ENCODE measurements at places on chromosomes 2 and 18.

DNA sequence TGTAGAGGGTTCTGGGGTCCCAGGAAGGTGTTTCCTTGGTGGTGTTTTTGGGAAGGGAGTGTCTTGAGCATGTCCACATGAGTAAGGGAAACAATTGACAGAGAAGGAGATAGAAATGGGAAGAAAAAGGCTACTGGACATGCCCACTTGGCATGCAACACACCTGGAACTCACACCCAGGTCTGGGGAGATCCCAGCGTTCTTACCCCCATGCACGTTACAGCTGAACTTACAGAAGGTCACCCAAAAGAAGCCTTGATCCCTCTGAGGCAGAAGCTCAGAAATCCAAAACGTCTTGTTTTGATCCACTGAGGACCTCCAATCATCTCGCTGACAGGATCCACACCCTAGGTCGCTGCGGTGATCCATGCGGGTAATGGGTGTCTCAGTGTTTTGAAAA lies 142.0 kb downstream of the ZNF516 start:
- no peak for DNase-seq

- no peak for DNase-seq
Observed at GRCh38 chr2:196640031-196640548, 575 bp downstream of the CCDC150 start.

- DNase-seq: no peak
Observed at GRCh38 chr2:204982303-204982702, 437.0 kb downstream of the PARD3B start.

GRCh38 chr2:237860273-237860935 lies 981 bp downstream of the RAMP1 start:
- no peak for DNase-seq

GRCh38 chr2:105660489-105660888 lies 84.2 kb upstream of the NCK2 start:
- no peak for DNase-seq

GRCh38 chr2:11352781-11353537 lies 8.5 kb upstream of the ROCK2 start:
- no peak for DNase-seq

DNA sequence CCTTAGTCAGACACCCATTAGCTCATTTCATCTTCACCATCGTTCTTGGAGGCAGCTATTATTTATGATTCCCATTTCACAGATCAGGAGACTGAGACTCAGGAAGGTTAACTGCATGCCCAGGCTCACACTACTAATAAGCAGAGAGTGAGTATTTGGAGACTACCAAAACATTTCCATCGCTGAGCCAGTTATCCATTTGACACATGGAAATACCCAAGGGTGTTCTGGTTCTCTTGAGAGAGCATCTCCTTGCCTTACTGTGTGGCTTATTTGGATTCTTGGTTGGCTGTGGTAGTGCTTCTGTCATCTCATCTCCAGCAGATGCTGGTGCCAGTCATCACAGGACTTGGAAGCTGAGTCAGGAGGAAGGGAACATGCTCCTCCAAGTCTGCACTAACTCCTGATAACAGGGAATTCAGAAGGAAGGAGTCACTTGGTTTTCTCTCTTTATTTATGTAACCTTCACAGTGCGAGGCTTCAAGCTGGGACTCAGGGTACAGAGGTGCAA lies 55.2 kb downstream of the RASGRP3 start:
- DNase-seq: no peak

GRCh38 chr18:45068400-45069094 lies 387.9 kb downstream of the SETBP1 start:
- no peak for DNase-seq

- no peak for DNase-seq
Observed at GRCh38 chr2:240203788-240204270, 63.4 kb upstream of the OTOS start.

DNA sequence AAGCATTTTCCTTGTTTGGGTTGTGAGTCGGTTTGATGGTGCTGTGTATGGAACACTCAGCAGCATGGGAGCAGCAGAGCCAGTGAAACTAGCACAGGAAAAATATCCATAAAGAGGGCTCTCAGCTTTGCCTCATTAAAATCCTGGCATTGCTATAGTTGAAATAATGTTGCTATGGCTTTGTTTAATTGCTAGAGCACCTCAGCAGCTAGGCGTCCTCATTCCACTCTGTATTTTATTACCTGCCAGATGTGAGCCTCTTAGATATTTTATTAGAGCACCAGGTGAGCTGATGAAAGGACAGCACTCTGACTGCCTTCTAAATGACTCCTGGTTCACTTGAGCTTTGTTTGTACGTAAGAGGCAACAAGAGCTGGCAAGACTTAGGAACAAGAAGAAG lies 232.4 kb downstream of the MTX2 start:
- DNase-seq: no peak

DNA sequence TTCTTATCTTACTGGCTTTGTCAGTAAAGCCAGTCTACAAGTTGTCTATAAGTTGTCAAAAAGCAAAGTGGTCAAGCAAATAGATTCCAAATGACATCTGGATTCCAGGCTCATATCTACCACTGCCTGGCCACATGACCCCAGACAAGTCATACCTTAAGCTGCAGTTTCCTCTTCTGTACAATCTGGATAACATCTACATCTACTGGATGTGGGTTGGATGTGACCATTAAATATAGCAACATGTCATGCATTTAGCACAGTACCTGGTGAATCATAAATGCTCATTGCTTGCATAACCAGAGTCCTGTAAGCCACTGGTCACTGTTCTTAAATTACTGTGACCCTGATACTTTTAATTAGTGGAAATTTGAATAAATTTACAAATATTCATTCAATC lies 16.8 kb downstream of the COBLL1 start:
- DNase-seq: no peak

DNA sequence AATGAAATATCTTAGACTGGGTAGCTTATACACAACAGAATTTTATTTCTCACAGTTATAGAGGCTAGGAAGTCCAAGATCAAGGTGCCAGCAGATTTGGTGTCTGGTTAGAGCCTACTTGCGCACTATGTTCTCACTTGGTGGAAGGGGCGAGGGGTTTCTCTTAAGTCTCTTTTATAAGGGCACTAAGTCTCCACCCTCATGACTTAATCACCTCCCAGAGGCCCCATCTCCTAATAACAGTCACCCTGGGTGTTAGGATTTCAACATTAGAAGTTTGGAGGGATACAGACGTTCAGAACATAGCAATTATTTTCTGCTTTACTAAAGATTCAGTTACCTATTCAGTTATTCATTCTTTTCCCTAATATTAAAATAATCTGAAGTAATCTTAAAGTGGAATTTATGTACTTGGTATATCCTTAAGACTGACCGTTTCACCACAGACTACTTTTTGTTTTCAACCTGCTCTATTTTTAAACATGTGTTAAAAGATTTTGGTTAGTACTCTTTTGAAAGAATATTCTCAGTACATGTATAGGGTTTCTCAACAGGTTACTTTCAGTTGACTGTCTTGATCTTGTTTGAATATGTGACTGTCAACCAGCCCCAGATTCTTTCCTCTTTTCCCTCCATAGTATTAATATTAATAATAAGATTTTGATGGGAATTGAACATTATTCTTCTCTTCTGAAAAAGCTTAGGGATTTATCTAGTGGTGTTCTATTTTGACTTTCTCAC lies 130.0 kb downstream of the TAF4B start:
- no peak for DNase-seq

- DNase-seq: no peak
Observed at GRCh38 chr2:138881126-138881525, 100.9 kb upstream of the NXPH2 start.

GRCh38 chr2:173226899-173227698 lies 127.6 kb upstream of the CDCA7 start:
- no peak for DNase-seq

GRCh38 chr2:137369106-137369505 lies 595.2 kb upstream of the HNMT start:
- no peak for DNase-seq
